Subcutaneous preadipocyte (primary cell): ENCODE measurements at places on chromosomes 16 and 17. TPM values are rescaled to one million over a fixed set of nuclear protein-coding genes. Genes with fewer than 3 reads are reported as not detected.

The ERBB2 gene
- total RNA-seq = 28.3 and 29.8 TPM in 2 replicates

The TEX2 gene
- 14.3 and 20.9 TPM in 2 replicates for total RNA-seq

The KRT40 gene
- total RNA-seq = not detected in 2 replicates

The PDIA2 gene
- 0.20 TPM in 1 of 2 replicates, not detected in the other for total RNA-seq

The NDUFAF8 gene
- total RNA-seq = 27.9 and 31.1 TPM in 2 replicates
